ENCODE measurements at places on chromosomes 6 and 20.

DNA sequence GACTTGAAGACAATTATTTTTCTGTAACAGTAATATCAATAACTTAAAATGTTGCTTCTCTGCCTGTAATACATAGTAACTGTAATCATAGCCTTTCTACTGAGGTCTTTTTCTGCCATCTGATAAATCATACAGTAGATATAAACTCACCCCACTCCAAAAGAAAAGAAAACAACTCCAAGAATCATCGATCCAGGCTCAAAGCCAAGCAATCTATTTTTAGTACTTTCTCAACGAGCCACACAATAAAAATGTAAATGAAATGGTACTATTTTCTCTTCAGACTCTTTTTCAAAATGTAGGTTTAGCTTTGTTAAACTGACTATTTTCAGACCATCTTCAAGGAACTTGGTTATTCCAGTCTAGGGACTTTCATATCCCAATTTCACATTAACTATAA lies 493.3 kb downstream of the ADGRB3 start:
- no peak for DNase-seq

- DNase-seq: no peak
Measured at GRCh38 chr6:129817332-129817731, 43.8 kb downstream of the TMEM244 start.

DNA sequence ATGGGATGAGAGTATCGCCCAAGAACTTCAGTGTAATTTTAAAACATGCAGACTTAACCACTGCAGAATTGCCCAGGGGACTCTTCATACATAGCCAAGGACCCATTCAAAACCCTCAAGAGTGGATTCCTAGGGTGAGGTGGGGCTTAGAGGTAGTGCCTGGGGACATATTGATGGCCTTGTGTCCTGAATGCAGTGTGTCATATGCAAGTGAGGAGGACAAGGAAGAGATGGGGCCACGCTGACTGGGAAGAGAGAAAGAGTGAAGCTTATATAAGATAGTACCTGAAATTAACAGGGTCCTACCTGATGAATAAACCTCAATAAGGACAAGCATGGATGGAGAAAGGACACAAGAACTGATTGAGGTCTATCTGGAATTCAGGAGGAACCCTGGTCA lies 13.9 kb downstream of the MYL9 start:
- DNase-seq: no peak

DNA sequence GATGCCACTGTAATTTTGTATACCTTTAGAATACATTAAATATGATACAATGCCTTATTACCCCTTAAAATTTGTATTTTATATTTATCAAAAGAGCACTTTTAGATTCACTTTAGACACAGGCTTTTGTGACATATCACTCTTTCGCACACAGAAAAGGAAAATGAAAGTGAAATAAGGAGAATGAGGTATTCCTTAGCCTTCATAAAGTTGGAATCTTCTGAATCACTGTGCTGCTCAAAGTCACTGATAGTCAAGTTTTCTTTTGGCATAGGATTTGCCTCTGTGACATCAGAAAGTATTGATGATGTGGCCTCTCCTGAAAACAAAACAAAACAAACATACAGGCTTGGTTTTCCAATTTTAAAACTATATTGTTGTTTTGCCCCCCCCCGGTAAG lies 1097.1 kb downstream of the KIF16B start:
- DNase-seq: no peak

- DNase-seq: no peak
Measured at GRCh38 chr6:56510984-56511531, 131.6 kb downstream of the DST start.

- DNase-seq: no peak
Measured at GRCh38 chr6:57298741-57299140, 18.7 kb upstream of the PRIM2 start.

- DNase-seq: no peak
Measured at GRCh38 chr6:2767657-2768524, 2.7 kb downstream of the WRNIP1 start.

- DNase-seq: no peak
Measured at GRCh38 chr6:34362909-34363680, 29.4 kb downstream of the NUDT3 start.

DNA sequence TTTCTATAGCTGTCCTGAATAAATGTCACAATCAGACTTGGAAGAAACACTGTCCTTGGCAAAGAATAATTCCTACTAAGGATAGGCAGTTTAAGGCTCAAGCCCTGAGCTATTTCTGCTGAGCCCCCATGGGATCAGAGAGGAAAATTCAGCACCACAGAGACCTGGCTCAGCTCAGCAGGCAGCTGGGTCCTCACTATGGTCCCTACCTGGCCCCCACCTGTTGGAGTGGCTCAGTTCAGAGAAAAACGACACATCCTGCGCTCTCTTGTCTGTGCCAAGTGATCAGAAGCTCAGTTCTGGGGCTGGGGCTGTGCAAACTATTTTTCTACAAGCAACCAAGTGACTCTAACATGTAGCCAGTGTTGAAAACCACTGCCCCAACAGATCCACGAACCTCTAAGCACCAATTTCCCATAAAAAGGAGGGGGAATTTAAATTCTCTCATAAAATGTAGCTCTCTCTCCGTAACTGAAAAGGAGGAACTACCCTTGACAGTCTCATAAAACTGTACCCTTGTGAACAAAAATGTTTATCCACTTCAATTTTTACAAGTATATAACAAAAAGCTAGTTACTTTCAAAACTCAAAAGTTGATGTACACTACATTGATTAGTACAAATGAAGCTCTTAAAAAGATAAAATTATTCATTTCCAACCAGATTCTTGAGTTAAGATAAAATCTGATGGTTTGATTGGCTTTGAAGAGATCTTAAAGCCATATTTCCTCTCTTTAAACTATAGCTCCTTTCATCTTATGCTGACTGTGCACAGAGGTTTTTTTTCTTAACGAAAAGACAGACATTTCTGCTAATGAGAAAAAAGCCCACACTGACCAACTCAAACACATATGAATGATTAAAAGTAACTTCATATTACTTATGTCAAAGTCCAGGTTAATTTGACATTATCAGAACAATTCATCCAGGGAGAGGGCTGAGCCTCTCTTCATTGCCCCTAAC lies 52.0 kb downstream of the KIF13A start:
- DNase-seq: no peak

- DNase-seq: peak; percentile 64
Measured at GRCh38 chr6:79536585-79536953, 661 bp downstream of the LCA5 start.

GRCh38 chr6:35691027-35691824 lies 2.5 kb upstream of the FKBP5 start:
- peak; percentile 83 for DNase-seq

- DNase-seq: peak; percentile 51
Measured at GRCh38 chr20:22106308-22106938, 401.0 kb downstream of the PAX1 start.

- DNase-seq: peak; percentile 70
Measured at GRCh38 chr6:148999501-148999900, 252.7 kb downstream of the UST start.

DNA sequence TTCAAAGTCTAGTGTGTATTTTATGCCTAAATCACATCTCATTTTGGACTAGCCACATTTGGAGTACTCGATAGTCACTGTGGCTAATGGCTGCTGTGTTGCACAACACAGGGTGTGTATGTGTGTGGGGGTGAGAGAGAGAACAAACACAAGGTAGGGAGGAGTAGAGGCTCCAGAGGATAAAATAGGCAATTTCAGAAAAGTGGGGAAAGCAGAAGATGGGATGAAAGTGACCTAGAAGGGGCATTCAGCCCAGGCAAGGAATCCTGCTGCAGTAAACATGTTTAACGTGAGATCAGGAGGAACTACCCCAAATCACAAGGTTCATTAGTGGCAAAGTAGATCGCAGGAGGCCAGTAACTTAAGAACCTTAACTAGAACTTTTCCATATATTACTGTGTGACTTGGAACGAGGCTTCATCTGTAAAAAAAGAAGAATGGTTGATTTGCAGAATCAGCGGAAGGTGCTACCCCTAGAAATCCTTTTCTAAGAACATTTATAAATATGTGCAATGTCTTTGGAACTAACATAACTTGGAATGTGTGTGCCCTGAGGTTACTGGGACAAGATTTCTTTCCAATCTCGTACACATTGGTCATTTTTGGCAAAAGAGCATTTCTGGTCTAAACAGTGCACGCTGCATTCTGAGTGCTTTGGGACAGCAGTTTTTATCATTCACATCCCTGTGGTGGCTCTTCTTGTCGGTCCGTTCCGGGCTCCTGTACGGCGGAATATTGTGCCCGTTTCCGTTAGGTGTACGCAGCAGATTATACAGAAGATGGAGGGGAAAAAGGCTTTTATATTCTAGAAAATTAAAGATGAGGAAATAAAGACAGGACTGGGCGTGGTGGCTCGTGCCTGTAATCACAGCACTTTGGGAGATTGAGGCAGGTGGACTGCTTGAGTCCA lies 2.6 kb downstream of the DUSP22 start:
- no peak for DNase-seq

GRCh38 chr6:166736634-166737033 lies 109.6 kb upstream of the RPS6KA2 start:
- peak; percentile 70 for DNase-seq

DNA sequence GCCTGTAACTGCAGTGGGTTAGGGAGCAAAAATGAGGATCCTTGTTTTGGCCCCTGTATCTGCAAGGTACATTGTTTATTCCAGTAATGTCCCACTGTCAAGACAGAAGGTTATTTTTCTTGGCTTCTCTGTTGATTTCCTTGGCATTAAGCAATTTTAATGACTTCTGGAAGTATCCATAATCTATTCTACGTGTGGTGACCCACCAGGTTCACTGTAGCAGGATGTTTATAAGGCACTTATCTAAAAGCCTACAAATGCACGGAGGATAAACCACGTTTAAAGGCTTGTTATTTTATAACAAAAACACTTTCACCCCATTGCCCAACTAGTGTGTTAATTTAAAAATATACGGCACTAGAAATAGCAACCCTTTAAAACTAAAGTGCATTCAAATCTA lies 294.9 kb downstream of the LAMA2 start:
- no peak for DNase-seq

DNA sequence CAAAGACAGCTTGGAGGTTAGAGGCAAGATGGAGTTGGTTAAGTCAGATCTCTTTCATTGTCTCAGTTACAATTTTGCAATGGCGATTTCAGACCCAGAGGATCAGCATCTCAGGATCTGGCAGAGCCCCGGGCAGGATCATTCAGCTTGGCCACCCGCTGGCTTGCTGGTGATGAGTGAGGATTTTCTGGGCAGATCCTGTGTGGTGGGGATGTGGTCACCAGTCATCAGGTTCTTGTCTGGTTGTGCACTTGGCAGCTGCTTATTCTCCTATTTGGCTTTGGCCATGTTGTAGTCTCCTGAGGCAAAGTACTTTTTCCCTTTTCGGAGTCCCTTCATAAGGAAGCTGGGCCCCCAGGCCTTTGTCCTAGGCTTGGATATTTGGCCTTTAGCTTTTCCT lies 953.9 kb downstream of the KIF16B start:
- DNase-seq: no peak

DNA sequence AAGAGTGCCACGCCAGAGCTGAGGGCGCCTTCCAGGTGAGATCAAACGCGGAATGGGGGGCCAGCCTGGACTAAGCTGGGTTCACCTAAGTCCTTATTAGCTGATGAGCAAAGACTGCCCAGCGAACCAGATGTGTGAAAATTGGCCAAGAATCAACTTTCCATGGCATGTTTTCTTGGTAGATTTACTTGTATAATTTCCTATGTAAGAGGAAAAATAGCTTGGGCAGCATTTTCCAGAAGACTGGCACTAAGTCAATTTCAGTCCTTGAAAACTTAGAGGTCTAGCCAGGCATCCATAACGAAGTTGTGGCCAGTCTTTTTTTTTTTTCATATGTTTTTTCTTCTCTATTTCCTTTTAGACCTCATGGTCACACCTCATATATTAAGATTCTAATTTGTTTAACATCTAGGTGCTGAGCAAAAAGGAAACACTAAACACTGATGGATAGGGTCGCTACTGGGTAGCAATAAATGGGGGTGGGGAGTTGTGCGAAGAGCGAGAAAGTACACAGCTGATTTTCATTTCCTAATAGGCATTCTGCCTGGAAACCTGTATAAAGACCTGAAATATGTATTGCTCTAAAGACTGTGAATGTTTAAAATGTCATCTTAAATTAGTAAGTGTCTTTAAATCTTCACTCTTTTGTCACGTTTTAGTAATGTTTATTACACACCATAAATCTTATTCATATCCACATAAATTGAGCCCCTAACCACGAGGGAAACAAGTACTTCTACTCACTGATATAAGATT lies 188.8 kb downstream of the CD83 start:
- no peak for DNase-seq

- DNase-seq: peak; percentile 61
Measured at GRCh38 chr20:47768016-47768824, 17.1 kb downstream of the SULF2 start.

GRCh38 chr20:58416835-58417234 lies 27.8 kb downstream of the VAPB start:
- no peak for DNase-seq

DNA sequence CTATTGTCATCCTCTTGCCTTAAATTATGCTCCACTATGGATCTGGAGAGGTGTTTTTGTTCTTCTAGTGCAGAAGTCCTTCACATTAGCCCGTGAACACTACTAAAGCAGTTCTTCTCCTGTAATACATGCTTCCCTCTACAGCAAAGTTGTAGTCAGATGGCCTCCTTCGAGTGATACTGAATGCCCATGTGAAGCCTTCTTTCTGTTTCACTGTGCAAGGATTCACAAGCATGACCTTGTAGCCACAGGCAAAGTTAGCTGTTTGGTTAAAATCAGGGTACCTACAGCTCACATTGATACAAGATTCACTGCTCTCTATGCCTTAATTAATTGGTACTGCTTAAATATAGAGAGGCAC lies 47.6 kb downstream of the ARHGAP18 start:
- DNase-seq: no peak

DNA sequence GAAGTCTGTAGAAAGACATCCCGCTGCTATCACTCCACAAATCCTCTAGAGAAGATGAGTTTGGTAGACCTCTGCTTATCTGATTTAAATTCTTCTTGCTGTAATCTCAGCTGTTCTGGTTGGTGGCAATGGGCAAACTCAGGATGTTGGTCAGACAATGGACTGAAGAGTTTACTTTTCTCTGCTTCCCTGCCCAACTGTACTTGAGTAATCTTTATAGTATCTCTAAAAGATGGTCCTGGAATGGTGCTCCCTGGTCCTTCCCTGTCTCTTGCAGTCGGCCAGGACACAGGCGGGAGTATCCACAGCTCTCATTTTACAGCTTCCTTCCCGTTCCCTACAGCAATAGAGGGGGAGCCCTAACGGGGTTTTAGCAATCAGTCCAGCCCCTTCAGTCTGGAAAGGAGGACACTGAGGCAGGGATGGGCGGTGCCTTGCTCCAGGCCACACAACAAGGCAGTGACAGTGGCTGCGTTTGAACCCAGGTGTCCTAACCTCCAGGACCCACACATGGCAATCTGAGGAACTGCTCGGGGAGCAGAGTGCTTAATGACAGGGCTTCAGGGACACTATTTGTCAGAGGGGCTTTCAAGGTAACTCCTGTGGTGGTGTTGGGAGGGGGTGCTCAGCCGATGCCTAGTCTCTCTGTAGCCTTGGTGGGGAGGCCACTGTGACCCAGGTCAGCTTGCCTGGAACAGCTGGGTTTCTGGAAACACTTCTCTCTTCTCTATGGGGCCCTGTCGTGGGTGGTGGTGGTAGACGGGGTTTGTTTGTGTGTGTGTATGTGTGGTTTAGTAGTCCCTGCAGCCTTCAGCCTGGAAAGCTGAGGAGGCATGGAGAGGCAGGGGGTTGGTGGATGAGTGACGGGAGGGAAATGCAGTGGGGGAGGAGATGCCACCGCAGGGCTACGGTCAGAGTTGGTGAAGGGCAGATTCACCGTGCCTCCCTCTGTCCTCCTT lies 9.5 kb upstream of the VEGFA start:
- no peak for DNase-seq

- no peak for DNase-seq
Measured at GRCh38 chr6:111201244-111201554, 113.9 kb downstream of the SLC16A10 start.

GRCh38 chr6:166998256-166999144 lies 697 bp upstream of the CEP43 start:
- DNase-seq: peak; percentile 4
